ENCODE measurements at places on chromosomes 6 and 20.
A peak's percentile ranks its signal among the peaks of the same experiment; 100 is the strongest.

DNA sequence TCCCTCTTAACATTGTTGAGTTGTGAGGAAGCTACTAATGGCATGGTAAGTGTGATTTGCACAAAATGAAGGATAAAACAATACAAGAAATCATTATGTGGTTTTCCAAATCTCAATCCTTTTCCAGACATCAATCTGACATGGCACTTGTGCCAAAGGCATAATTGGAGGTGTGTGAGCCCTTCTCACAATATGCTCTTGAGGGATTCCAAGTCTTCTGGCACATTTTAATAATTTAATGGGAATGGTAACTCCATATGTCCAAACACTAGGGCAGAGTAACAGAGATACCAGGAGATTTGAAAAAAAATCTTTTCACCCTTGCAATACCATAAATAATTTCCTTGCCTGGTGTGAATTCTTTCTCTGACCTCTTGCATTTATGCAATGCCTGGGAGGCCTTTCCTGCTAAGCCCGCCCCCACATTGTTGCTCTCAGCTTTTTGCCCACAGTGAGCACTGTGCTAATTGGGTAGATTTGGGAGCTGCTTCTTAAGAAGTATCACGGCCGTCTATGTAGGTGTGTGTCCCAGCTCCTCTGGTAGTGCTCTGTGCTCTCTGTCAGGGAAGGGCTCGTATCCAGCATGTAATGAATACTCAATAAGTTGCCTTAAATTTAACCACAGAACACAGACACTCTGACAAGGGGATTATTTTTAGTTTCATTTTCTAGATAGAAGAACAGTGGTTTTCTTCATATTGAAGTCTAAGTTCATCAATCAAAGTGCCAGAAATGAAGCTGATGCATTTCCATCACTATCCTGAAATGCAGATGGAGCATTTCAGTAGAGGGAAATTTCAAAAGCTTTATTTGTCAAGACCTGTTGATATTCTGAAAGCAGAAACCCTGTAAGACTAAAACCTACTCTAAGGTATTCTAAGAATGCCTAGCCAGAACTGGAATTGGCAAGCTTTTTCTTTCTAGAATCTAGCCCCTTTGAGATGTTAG is 54.4 kb upstream of the CEP85L start:
- no peak for DNase-seq

- DNase-seq = no peak
Observed at GRCh38 chr6:70142034-70142433, 160.8 kb downstream of the COL9A1 start.

- no peak for DNase-seq
Observed at GRCh38 chr6:3610921-3611320, 140.6 kb downstream of the PXDC1 start.

DNA sequence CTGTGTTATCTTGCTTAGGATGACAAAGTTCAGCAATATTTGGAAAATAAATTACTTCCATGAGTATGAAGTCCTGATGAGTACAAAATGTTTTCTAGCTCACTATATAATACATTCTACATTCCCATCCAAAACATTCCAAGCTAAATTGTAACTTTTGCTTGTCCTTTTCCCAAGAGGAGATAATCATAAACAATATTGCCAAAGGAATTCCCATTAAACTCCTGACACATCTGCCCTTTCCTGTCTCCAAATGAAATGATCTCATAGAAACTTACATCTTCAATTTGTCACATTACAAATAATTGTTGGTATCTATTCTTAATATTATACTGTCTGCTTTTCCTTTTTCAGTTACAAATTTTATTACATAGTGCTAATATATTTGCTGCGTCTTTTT is 20.4 kb upstream of the SENP6 start:
- DNase-seq = no peak

DNA sequence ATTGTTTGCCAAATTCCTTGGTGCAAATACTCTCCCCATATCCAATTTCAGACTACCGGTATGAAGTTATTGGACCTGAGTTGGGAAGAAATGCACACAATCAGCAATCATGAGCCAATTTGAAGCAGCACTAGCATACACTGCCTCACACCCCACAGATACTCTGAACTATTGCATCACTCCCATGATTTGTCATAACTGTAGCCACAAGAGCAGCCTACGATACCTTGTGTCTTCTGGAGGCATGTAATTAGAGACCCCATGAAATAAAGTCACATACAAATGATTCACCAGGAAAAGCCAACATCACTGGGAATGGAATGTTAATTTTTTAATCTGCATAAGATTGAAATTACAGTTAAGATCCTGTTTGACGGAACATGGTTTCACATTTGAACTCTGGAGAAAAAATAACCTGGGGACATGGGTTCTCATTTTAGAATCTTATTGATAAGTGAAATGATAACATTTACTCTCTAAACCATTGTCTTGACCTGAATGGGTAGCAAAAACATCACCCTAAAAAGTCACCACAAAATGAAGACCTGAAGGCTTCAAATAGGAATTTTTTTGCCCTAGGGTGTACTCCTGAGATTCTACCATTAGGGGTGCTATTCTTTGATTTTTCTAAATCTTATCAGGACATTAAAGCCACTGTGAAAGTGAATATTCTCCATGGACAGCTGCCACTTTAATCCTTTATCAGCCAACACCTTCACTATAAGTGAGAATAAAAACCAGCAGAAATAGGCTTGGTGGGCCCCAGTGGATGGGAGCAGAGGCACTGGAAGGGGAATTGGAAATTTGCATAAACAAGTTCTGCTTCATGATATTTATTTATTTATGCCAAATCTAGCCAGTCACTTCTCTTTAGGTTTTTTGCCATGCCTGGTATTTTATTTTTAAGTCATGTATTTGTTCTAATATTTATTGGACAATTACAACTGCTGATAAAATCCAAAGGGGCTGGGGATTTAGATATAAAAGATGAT is 34.5 kb upstream of the HBS1L start:
- peak; percentile 52 for DNase-seq

DNA sequence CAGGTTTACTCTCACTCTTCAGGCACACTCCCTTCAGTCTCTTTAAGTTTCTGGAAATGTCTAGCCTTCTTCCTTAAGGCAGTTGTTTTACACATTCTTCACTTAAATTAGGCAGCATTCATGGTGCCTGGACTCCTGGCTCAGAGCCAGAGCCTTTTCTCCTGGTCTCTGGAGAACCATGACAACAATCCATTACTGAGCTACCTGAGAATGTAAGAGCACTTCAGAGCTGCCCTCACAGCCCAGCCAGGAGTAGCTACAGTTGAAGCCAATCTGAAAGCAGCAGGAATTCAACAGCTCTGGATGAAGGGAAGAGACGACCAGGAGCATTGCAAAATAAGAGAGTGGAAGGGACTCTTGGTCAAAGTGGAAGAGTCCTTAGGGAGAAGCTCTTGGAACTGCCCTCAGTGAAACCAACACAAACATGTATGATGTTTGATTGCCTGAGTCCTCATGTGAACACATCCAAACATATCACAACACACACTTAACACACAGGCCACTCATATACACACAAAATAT is 416.8 kb upstream of the SPTLC3 start:
- no peak for DNase-seq

GRCh38 chr20:10079964-10080363 is 45.2 kb downstream of the ANKEF1 start:
- DNase-seq = no peak

GRCh38 chr6:33727932-33728331 is 16.4 kb upstream of the UQCC2 start:
- DNase-seq = no peak

DNA sequence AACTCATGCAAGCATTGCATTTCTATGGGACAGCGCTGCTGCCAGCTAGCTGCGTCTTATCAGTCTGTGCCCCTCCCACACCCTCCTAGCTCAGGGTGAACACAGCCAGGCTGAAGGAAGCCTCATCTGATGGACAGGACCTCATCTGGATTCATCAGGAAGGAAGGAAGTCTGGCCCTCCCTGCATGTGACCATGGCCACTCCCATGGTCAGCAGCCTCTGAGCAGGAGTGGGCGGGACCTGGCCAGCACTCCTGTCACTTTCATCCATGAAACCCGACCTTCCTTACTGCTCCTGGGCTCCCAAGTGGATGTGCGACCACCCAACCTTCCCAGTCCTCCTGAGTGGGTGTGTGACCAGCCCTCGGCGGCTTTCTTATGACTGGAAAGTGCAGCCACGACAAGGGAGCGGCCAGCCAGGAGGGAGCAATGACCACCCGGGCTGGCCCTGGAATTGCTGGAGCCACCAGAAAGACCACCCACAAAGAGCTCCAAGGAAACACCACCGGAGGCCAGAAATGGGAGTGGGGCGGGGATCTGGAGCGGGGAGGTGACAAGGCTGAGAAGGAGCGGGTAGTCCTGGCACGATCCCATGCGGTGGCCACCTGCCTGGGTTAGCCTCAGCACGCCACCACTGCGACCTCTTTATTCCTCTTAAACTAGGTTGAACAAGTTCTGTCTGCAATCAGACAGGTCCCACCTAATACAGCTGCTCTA is 241.2 kb downstream of the TTLL2 start:
- DNase-seq = no peak

DNA sequence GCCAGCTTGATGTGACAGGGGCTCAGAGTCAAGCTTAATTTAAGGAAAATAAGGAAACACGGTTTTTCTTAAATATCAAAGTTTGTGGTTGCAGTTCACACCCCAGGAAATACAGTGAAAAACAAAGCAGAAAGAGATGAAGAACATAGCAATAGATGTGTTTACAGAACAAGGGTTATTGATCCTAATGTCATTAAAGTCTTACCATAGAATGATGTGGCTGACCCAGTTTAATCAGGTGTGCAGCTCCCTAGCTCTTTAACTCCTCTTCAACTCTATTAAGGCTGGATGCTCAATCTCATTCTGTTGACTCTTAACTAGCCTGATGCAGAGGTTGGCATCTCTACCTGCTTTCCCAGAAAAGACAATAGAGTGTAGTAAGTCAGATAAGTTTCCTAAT is 7.5 kb upstream of the GTF3C6 start:
- DNase-seq = no peak

DNA sequence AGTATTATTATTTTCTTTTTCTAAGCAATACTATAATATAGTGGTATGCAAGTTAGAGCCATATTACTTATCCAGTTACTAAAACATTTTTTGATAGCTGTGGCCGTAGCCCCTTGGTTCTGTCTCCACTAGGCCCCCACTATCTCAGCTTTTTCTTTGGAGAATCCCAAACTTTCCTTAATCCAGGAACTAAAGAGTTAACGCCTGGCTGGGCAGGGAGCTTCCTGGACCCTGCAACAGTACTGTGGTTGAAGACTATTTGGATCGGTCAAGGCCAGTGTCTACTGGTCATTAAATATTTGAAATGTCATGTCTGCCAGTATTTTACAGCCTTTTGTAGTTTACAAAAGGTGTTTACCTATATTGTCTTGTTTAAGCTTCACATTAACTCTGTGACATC is 20.0 kb upstream of the TRERF1 start:
- DNase-seq = no peak

GRCh38 chr6:52909531-52909930 is at the start of gene GSTA3:
Gene GSTA3 (minus strand): TSS chr6:52909698. CDS start chr6:52905834, 3,864 bp downstream.
- DNase-seq = no peak

DNA sequence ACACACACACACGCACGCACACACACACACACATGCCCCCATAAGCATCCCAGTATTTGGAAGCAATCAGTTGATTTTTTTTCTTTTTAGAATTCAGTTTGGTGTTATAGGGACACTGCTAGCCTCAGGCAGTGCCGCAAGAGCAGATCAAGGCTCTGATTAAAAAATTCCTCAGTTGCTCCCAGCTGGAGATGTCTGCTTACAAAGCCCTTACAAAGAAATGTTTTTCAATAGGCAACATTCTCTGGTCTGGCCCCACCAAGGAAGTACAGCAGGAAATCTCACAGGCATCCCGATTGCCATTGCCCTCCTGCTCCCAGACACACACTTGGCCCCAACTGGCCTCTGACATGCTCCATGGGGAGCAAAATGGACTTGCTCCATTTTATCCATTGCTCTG is 22.9 kb upstream of the CD83 start:
- no peak for DNase-seq

- DNase-seq = no peak
Observed at GRCh38 chr6:69286331-69286730, 510.5 kb downstream of the LMBRD1 start.

DNA sequence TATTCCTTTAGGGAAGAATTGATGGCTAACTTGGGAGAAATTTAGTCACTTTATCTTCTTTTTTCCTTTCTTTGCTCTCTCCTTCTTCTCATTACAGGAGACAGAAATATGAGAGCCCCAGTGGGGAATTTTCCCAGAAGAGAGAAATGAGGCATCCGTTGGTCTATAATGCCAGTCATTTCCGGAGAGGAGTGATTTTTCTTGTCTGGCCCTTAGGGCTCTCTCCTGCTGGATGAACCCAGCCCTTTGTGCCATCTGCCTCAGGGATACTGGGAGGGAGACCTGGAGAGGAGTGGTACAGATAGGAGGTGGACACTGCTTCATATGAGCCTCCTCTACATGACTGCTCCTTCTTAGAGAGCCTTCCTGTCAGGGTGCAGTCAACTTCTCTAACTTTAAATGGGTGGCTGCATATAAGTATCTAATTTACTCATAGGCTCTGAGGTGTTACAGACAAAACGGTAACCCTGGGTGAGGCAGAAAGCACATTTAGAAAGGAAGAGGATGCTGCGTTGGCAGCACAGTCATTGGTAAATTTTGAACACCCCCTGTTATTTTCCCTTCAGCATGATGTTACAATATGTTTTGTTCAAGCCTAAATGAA is 21.9 kb downstream of the RIMS1 start:
- no peak for DNase-seq

DNA sequence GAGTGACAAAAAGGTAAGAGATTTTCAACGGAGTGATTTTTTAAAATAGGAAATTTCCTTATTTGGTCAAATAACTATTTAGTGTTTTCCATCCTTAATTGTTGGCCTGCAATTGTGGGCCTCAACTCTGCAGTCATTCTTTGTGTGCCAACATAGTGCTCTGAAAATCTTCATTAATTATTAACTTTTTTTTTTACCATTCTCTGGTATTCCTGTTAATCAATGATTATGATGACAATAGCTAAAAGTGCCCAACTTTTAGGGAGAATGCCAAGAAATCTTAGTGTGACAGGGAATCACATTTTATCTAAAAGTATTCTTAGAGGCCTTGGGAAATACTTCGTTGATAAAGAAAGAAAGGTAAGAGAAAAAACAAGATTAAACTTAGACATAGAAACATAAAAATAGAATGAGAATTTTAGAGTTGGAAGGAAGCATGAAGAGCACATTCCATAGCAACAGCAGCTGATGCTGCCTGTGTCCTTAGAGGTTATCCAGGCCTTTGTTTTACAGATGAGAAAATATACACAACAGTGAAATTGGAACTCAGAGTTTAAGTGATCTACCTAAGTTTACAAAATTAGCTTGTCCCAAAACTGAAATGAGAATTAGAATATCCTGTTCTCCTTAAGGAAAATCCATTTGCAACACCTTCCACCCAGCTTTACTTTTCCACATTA is 1.2 kb downstream of the GPRC6A start:
- DNase-seq = no peak

- no peak for DNase-seq
Observed at GRCh38 chr6:49142421-49143151, 320.5 kb downstream of the MMUT start.

GRCh38 chr6:49919261-49919660 is 44.7 kb downstream of the DEFB114 start:
- DNase-seq = no peak

Data from Kasumi-1 (cell line).